ENCODE measurements at places on chromosomes 16 and 17.

GRCh38 chr17:48722201-48722907, at the start of gene PRAC1:
PRAC1 (minus strand) TSS chr17:48722518; CDS start chr17:48722392, 126 bp downstream.
- no peak for DNase-seq

DNA sequence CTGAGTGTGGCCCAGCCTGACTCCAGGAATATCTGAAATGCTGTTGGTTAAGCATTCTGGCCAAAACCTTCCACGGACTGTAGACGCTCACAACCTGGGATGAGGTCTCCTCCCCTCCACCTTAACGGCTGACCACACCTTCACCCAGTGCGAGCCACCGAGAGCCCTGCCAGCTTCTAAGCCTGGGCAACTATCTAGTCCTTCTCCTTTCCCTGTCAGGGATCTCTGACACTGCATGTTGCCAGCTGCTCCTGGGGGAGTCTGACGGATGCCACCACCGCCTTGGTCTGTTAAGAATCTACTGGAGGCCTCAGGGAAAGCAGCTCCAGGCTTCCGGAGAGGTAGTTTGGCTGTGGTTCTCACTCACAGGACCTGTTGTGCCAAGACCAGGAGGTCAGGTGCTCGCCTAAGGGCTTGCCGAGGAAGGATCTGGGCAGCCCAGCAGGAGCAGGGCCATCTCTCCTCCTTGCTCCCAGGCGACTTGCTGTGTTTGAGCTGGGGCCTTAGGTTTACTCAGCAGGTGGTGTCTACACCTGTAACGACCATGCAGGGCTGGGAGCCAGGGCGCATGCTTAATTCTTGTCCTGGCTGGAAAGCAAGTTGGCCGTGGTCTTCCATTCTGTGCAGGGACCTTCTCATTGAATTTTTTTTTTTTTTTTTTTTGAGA, 111.8 kb downstream of the NTN1 start:
- DNase-seq = no peak

DNA sequence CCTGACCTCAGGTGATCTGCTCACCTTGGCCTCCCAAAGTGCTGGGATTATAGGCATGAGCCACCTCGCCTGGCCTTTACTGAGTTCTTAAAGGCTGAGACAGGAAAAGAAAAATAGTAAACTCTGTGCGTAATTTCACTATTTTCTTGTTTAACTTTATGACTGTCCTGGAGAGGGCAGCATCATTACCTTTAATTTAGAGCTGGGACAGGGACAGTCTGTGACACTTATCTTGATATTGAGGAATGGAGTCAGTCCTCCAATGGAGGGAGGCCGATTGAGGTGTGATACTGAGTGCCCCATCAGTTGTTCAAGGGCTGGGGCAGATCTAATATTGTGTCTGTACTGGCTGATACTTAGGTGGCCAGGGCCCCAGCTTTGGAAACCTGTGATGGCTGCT, 21.5 kb upstream of the SPN start:
- no peak for DNase-seq

DNA sequence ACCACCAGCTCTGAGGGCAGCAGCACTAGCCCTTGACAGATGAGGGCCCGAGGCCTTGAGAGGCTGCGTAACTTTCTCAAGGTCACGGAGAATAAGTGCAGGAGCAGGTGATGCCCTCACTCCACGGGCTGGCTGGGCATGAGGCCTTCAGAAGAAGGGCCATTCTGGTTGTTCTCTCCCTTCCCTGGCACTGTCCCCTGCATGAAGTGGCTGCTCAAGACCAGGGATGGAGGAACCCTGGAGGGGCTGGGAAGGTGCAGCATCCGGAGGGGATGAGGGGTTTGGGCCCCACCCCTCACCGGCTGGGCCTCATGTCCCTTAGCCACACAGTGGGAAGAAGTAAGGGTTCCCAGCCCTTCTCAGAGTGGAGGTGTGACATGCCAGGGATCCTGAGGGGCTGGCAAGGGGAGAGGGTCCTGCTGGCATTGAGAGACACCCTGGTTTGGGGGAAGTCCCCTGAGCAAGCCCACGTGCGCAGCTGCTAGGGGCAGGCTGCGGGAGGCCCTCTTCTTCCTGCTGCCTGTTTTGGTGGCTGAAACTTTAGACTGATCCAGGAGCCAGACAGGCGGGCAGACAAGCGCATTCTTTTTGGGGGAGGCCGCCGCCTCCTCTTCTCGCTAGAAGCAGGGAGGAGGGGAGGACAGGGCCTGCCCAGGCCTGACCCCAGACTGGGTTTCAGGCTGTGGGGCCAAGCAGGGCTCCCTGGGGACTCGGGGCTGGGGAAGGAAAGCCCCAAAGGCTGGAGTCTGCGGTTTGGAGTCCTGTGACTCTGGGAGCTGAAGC, 74.0 kb downstream of the N4BP1 start:
- DNase-seq = peak; percentile 91

GRCh38 chr16:27708651-27709050, 158.7 kb downstream of the KATNIP start:
- DNase-seq = no peak

GRCh38 chr16:13076878-13077277, 175.5 kb downstream of the SHISA9 start:
- DNase-seq = no peak

DNA sequence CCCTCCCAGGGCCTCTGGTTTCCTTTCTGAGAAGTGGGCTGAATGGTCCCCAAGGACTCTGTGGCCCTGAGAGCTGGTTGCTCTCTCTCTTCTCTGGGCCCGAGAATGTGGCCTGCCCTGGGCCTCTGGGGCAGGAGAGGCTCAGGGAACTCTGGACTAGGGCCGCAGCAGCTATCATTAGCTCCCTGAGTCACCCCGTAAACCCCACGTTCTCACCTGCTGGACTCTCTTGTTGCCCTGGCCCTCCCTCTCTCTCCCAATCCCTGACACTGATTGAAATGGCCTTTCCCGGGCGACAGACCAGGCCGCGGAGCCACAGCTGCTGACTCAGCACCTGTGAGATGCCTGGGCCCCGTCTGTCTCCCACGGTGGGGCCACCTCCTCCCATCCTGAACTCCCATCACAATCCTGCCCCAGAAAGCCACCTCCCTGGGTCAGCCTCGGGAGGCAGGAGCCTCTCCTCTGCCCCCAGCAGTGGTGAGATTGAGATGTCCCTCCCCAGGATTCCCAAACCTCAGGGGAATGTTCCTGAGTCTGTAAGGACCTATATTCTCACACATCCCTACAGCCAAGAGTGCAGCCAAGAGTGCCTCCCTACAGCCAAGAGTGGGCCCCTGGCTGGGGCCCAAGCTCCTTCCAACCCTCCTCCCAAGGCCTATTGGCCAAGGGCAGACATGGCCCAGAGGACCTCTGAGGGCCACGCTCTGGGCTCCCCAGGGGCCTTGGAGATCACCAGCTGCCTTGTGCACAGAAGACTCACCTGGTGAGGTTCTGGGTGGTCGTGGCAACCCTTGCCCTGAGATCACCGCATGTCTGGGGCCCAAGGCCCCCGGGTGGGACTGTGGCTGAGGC, 470 bp downstream of the TRPV3 start:
- DNase-seq = no peak

DNA sequence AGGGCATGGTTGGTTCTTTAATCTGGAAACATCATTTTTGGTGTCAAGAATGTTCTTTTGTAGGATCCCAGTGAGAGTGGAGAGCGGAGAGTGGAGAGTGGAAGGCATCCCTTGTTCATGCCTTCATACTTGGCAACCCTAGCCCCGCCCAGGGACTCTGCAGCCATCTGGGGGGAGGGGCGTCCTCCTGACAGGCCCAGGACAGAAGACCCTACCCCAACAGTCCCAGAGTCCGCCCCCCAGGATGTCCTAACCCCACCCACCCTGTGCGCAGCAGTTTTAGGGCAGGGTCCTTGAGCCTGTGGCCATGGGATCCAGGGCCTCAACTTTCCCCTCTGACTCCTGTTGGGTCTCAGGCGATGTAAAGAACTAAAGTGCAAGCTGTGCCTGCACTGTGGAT, 4.5 kb downstream of the SLC26A11 start:
- DNase-seq = no peak

- no peak for DNase-seq
Observed at GRCh38 chr17:74532115-74532514, 840 bp upstream of the CD300LB start.

GRCh38 chr17:5485270-5486205, at the start of gene DERL2:
DERL2 (minus strand) TSS chr17:5486178; CDS start chr17:5486161, 17 bp downstream.
- no peak for DNase-seq

DNA sequence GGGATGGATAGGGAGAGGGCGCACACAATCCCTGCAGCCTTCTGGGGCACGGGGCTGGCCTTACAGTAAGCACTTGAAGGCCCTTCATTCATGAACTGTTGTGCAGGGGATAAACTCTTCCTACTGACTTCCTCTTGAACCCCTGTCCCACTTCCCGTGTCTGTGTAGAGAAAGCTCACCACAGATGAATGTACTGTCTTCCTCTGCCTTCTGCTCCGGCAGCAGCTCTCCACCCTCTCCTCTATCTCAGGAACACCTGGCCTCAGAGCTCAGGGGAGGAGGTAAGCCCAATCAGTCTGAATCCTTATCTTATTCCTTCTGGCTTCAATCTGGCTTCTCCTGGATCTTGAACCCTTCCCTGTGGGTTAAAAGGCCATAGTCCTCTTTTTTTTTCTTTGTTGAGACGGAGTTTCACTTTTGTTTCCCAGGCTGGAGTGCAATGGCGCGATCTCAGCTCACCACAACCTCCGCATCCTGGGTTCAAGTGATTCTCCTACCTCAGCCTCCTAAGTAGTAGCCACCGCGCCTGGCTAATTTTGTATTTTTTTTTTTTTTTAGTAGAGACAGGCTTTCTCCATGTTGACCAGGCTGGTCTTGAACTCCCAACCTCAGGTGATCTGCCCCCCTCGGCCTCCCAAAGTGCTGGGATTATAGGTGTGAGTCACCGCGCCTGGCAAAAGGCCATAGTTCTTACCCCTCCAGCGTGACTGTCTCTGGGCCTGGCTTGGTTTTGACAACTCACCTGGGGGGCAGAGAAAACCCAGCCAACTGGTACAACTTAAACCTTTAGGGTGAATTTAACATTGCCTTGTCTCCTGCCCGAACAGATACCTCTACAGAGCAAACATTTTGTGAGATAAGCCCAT, 7.2 kb upstream of the SLC52A1 start:
- no peak for DNase-seq

- DNase-seq = no peak
Observed at GRCh38 chr16:30472328-30472942, at the start of gene ITGAL. ITGAL (plus strand) TSS chr16:30472742; CDS start chr16:30472838, 96 bp downstream.

DNA sequence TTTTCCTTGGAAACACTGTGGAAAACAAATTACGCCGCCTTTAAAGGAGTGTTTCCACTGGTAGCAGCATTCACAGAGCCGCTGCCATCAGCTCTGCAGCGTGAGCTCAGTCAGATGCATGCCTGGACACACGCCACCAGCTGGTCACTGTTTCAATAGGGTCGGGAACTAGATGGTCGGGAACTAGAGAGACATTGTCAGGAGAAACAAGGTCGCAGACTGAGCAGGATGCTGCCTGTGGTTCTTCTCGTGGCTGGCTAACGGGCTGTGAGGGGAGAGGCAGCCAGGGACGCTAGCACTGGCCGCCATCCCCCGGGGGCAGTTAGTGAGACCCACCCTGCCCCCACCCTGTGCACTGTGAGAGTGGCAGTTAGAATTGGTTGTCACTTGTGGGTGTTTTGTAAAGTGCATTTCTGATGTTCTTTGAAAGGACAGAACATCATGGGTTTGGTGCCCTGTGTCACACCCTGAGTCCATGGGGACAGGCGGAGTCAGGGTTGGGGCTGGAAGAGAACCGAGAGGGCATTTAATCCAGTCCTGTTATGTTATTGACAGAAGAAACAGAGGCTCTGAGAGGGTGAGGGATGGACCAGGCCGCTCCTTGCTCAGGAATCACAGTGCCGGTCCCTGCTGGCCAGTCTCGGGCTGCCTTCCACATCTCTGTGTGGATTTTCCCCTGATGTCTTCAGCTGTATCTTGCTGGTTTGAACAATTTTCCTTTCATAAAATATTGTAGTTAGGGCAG, 86.3 kb downstream of the SPECC1 start:
- peak; percentile 55 for DNase-seq

- no peak for DNase-seq
Observed at GRCh38 chr16:28237754-28238357, 26.1 kb upstream of the XPO6 start.

DNA sequence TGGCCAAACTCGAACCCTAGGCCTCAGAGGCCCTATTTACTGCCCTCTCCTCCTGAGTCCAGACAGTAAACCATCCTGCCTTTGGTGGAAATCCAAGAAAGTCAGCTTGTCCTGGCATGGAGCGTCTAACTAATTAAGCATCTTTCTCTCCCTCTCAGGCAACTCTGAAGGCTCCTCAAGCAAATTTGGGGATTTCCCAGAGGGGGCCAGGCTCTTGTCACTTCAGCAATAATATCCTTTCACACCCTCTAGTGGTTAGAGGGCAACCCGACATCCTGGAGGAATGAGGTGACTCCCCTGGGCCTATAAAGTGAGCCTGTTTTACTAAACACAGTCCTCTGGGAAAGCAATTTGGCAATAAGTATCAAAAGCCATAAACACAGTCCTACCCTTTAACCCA, 60.4 kb downstream of the NOG start:
- DNase-seq = peak; percentile 62

DNA sequence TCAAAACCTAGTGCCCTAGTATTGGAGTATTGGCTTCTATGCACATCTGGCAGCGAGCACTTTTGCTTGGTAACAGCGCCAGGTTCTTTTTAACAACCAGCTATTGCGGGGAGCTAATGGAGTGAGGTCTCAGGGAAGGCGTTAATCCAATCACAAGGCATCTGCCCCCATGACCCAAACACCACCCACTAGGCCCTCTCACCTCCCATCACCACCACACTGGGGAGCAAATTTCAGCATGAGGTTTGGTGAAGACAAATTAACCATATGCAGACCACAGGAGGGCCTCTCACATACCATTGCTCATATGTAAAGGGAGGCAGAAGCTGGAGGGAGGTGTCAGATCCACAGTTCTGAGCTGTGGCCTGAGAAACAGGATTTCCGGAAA, 893 bp upstream of the ODF4 start:
- DNase-seq = no peak

DNA sequence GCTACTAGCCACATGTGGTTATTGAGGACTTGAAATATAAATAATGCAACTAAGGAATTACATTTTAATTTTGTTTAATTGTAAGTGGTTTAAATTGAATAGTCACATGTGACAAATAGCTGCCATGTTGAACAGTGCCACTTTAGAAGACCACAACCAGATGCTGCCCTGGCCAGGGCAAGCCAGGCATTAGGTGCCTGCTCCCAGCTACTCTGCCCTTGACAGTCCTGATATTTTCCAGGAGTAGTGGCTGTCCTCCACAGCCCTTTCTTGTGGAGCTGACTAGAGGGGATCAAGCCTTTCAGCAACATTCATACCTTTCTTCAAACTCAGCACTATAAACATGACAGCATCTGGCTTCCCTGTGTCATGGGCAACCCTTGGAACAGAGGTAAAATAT, 31.0 kb downstream of the TMEM100 start:
- no peak for DNase-seq

DNA sequence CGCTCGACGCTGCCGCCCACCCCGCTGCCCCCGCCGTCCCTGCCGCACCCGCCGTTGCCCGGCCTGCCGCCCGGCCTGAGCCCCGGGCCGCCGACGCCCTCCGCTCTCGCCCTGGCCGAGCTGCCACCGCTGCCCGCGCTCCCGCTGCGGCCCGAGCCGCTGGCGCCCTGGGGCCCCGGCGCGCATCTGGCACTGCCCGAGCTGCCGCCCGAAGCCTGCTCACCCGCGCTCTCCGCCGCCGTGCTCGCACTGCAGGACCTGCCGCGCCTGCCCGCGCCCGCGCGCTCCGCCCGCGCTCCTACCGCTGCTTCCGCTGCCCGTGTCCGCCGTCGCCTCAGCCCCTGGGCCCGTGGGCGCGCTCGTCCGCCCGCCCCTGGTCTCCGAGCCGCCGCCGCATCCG, 8.4 kb upstream of the CLDN9 start:
- no peak for DNase-seq
